Fibroblast of the aortic adventitia (primary cell): ENCODE measurements at places on chromosomes 4 and X. TPM values are rescaled to one million over a fixed set of nuclear protein-coding genes. Genes with fewer than 3 reads are reported as not detected.

CORIN gene
- total RNA-seq: under 0.01 and 0.49 TPM in 2 replicates

NWD2 gene
- total RNA-seq: not detected in 2 replicates

VBP1 gene
- total RNA-seq: 59.4 and 80.8 TPM in 2 replicates

VEGFD gene
- total RNA-seq: 0.90 and 1.6 TPM in 2 replicates

TKTL2 gene
- not detected in 2 replicates for total RNA-seq

HSFX3 gene
- total RNA-seq: not detected in 2 replicates

AFP gene
- total RNA-seq: 0.90 TPM in 1 of 2 replicates, not detected in the other

HEPH gene
- 29.5 and 52.8 TPM in 2 replicates for total RNA-seq

PCDH11X gene
- under 0.01 TPM in 1 of 2 replicates, not detected in the other for total RNA-seq

KLKB1 gene
- 0.18 TPM in 1 of 2 replicates, not detected in the other for total RNA-seq

ADGRL3 gene
- under 0.01 and 7.9 TPM in 2 replicates for total RNA-seq

STARD8 gene
- 1.1 and 2.9 TPM in 2 replicates for total RNA-seq
